ENCODE measurements at places on chromosomes 7 and 10.

- no peak for DNase-seq
These were observed 147.1 kb upstream of the GHITM start for GRCh38 chr10:83991986-83992753.

DNA sequence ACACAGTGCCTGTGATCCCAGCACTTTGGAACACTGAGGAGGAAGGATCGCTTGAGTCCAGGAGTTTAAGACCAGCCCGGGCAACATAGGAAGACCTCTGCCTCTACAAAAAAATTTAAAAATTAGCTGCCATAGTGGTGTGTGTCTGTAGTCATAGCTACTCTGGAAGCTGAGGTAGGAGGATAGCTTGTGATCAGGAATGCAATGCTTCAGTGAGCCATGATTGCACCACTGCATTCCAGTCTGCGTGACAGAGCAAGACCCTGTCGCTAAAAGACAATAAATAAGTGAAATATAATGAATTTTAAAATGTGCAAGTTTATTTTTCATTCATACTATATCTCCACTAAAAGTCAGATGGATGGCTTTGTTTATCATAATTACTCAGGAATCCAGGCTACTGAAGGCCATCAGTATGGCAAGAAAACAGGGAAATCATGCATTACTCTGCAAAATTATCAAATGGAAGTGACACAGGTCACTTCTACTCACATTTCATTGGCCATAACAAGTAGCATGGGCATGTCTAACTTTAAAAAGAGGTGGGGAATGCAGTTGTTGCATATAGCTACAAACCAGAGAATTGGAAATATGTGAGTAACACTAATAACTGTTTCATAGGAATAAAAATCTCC, 32.9 kb upstream of the FAM3C start:
- no peak for DNase-seq

DNA sequence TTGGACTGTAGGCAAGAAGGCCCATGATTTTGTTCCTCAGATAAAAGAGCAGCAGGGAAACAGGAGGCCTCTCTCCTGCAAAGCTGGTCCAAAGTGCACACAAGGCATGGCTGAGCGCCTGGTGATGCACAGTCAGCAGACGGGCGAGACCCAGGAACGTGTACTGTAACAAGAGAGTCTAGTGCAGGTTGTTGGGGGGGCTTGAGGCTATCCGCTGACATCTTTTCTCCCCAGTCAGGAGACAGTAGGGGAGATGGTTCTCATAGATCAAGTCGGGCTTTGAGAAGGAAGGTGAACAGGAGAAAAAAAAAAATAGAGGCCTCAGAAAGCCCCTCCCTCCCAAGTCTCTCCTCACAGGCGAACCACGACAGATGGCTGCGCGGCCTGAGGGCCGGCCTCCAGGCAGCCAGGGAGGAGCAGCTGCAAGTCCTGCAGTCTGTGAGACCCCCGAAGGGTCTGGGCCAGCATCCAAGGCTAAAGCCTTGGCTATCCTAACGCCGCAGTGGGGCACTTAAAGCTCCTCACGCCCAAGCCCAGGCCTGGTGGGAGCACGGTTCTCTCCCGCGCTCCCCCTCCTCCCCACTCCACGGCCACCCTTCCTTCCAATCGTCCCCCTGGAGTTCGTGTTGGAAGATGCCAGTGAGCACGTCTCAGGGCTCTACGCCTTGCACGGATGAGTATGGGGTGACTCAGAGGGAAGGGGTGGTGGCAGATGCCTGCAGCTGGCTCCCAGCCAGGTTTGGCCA, 68.3 kb downstream of the PRKAG2 start:
- no peak for DNase-seq

- no peak for DNase-seq
These were observed 144.6 kb upstream of the TMEM106B start for GRCh38 chr7:12066521-12066920.

DNA sequence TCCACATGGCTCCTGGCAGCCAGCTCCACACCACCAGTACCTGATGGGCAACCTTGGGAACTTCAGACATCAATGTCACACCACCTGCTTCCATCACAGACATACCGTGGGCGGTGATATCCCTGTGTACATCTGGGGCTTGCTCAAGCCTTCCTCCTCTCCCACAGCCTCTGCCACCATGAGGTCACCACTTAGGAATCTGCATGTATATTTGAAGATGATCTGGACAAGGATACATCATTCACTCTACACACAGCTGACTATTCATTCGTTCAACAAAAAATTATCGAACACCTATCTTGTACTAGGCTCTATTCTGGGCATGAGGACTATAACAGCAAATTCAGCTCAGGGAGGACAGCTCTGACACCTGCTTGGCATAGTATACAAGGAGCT, 6.8 kb downstream of the DLG5 start:
- DNase-seq: no peak

- DNase-seq: no peak
These were observed 88.6 kb downstream of the FANK1 start for GRCh38 chr10:125984865-125985495.

GRCh38 chr7:139431010-139431409, 52.5 kb downstream of the KLRG2 start:
- no peak for DNase-seq

DNA sequence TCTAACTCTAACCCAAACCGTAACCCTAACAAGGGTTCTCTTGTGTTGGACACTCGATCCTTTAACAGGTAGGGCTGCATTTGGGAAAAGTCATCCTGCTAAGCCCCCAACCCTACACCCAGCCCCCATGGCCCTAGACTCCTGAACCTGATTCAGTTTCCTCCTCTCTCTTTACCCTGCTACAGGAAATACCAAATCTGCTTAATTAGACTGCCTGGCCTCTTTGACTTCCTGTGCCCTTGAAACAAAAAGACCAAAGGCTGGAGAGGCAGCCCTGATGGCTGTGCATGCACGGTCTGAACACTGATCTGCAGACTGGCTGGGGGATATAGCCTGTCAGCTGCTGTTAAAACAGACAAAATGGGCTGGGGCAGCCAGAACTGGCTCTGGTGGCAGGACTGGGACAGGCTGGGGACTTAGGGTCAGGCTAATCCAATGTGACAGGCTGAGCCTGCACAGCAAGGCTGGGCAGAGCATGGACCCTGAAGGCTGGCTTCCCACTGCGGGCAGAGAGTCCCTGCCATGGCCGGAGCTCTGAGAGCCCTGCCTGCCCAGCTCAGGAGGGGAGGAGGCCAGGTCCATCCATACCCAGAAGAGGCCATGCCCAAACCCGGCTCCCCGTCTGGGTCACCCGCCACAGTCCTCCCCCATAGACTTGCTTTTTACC, 51.0 kb upstream of the MSMB start:
- no peak for DNase-seq

GRCh38 chr7:139588632-139589031, 65.1 kb downstream of the CLEC2L start:
- DNase-seq: no peak

DNA sequence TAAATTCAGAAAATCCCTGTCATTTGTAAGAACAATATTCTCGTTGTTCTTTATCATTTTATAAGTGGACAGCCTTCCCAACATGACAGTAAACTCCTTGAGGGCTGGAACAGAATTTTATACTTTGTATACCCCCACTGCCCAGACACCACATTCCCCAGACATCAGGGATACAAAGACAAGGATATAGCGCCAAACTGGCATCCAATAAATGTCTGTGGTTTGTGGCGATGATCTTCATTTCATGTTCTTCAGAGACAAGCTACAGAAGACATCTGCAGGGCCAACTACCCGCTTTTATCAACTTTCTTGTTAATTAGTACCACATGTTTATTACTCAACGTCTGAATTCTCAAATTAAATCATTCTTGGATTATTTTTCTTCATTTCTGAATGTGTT, 155.9 kb downstream of the ATE1 start:
- no peak for DNase-seq

DNA sequence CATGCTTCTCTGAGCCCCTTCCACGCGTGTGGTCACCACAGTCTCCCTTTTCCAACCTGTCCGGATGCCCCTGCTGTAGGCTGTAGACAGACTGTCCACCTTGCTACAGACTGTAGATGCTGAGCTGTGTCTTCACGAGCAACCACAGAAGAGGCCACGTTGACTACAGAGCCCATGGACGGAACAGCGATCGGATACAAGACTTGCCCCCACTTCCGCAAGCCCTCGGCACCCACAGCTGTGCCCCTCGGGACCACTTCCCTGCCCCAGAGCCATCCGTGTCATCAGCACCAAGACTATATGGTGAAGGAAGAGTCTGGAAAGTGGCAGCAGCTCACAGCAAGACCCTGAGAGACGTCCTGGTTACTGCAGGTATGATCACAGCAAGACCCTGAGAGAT, 491.4 kb downstream of the DNAJB6 start:
- DNase-seq: no peak

DNA sequence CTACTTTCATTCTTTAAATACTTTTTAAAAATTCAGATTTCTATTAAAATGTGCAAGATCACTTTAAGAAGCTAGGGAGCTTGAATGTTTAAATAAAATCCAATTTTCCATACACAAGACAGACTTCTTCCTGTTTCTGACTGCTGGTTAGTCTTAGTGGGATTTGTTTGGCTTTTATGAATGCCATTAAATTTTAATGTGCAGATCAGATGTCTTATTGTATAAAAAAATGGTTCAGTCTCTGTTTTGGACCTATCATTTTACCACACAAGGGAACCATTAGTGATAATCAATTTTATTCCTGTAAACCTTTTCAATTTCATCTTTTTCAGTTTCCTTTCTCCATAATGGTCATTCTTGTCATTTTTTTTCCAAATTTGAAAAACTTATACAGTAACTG, 63.2 kb downstream of the VCL start:
- DNase-seq: no peak
